ENCODE measurements at places on chromosomes 5 and 9.
A peak's percentile ranks its signal among the peaks of the same experiment; 100 is the strongest.

GRCh38 chr9:107883496-107884124 is 394.0 kb upstream of the KLF4 start:
- no peak for DNase-seq

- no peak for DNase-seq
Observed at GRCh38 chr5:139103762-139104161, 94.4 kb downstream of the SIL1 start.

- DNase-seq: no peak
Observed at GRCh38 chr5:4208537-4208936, 612.9 kb downstream of the IRX1 start.

- no peak for DNase-seq
Observed at GRCh38 chr9:74132986-74133385, 364.1 kb upstream of the RORB start.

DNA sequence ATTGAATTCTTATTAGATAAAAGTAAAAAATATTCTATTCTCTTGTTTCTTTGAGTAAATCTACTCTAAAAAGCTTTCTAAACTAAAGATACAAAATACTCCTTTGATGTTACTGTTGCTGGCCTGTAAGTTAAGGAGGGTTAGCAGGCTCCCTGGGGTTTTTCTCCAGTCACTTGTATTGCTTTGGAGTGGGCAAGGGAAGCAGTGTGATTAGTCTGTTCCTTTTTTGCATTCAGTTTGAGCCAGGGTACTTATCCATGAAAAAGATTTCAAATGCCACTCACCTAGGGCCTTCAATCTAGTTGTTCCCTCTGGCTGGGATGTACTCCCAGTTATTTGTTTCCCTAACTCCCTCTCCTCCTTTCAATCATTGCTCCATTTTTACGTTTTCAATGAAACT is 256.2 kb upstream of the SMC2 start:
- no peak for DNase-seq

GRCh38 chr5:95080030-95080429 is 204.9 kb downstream of the MCTP1 start:
- no peak for DNase-seq

- no peak for DNase-seq
Observed at GRCh38 chr5:136046246-136046645, 17.5 kb downstream of the TGFBI start.

- DNase-seq: no peak
Observed at GRCh38 chr9:14014218-14014617, 299.7 kb downstream of the NFIB start.

DNA sequence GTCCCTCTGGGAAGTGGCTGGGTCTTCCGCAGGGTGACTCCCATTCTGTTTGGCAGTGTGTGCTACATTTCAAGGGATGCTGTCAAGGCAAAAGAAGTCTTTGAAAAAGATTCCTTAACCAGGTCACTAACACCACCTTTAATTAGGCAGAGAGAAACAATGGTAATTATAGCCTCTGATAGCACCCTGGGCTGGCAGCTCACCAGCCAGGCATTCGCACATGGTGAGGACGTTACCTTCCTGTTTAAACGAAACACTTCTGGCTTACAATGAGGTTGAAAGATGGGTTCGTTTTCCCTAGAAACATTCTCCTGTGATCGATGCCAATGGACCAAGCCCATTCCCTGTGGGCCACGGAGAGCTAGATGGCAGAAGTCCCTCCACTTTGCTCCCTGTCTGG is 230.1 kb upstream of the PANK3 start:
- no peak for DNase-seq

GRCh38 chr9:97518909-97519307 is 17.4 kb downstream of the TMOD1 start:
- DNase-seq: peak; percentile 87

DNA sequence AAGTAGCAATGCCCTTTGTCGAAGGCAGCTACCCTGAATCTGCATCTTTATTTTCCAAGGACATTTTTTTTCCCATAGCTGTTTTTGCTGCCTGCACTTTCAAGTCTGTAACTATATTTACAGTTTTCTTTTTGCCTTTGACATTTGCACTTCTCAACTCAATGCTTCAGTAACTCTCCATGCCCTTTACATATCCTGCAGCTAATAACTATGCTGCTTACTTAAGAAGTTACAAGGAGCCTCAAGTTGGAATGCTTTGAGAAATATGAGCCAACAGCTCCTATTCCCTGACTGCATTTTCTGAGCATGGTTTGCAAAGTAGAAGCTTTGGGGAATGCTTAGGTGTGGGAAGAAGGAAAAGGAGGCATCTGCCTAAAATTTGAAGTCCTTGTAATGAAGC is 194.8 kb upstream of the TRPC7 start:
- no peak for DNase-seq

- peak; percentile 95 for DNase-seq
Observed at GRCh38 chr5:55172051-55172899, 702 bp downstream of the CDC20B start.

- no peak for DNase-seq
Observed at GRCh38 chr5:181088289-181088688, 42.7 kb downstream of the OR2V1 start.

DNA sequence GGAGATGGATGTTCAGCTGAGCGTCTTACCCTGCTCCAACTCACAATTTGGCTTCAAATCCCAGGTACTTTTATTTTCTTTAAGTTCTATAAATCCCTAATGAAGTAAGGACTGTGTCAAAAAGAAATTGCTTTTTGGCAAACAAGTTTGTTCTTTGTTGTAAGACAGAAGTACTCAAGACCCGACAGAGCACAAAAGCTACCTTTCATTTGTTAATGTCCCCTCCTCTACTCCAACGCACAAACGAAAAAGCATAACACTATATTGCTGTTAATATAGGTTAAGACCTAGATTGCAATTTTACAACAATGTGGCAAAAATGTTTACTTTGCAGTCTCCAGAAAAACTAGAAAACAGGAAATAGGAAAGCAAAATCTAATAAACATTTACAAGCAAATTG is 595.4 kb upstream of the DMAC1 start:
- no peak for DNase-seq

DNA sequence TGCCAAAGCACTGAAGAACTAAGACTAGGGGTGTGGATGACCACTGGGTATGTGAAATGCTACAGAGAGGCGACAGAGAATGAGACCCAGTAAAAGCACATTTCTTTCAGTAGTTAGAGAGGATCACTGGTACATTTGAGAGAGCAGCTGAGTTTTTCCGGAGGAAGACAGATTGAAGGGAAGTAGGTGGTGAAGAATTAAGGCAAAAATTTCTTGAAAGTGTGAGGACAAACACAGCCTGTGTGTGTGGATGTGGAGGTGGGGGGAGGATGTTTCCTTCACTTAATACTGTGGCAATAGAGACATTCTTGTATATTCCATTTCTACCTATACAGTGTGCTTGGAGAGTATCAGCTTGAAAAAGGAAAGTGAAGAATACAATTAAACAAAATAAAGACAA is 871.2 kb upstream of the DMAC1 start:
- DNase-seq: no peak

DNA sequence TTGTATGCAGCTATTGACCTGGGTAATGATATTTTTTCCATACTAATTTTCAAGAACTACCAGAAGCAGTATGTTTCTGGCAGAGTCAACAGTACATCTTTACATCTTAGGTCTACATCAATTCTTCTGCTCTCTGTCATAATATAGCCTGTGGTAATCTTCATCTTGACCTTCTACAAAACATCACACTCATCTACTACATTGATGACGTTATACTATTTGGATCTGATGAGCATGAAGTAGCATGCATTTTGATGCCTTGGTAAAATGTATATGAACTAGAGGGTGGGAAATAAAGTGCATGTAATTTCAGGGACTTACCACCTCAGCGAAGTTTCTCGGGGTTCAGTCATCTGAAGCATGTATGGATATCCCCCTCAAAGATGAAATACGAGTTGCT is 629.7 kb upstream of the SGCD start:
- no peak for DNase-seq

GRCh38 chr5:78065663-78066062 is 228.8 kb downstream of the AP3B1 start:
- DNase-seq: no peak

- DNase-seq: no peak
Observed at GRCh38 chr9:76626141-76626540, 138.1 kb upstream of the PCA3 start.

- DNase-seq: no peak
Observed at GRCh38 chr9:134139081-134139480, 3.2 kb downstream of the WDR5 start.

- DNase-seq: no peak
Observed at GRCh38 chr9:90801973-90802322, 329 bp downstream of the SYK start.

- DNase-seq: no peak
Observed at GRCh38 chr5:115817386-115817785, 927 bp upstream of the CDO1 start.

- peak; percentile 24 for DNase-seq
Observed at GRCh38 chr5:26482810-26483375, 555.5 kb downstream of the CDH9 start.

GRCh38 chr5:34535433-34535832 is 120.7 kb upstream of the RAI14 start:
- no peak for DNase-seq

DNA sequence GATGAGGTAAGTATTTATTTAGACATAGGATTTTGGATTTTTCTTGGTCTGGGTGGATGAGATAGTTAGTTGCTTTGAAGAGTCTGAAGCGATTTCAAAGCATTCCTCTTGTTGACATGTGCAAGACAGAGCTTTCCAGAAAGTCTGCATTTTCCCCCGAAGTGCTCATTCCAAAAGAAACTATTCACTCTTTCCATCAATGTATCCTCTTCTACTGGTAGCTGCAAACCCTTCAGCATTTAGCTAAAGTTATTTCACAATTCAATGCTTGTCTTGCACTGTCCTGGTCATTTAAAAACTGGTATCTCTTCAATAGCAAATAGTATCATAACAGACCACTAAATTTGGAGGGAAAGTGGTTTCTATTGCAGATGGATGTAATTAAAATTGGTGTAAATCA is 13.0 kb downstream of the NREP start:
- no peak for DNase-seq

- DNase-seq: no peak
Observed at GRCh38 chr5:9283473-9283872, 262.4 kb downstream of the SEMA5A start.

- no peak for DNase-seq
Observed at GRCh38 chr5:155507363-155507762, 493.8 kb downstream of the KIF4B start.

- DNase-seq: no peak
Observed at GRCh38 chr5:2902186-2902585, 150.7 kb upstream of the IRX2 start.

DNA sequence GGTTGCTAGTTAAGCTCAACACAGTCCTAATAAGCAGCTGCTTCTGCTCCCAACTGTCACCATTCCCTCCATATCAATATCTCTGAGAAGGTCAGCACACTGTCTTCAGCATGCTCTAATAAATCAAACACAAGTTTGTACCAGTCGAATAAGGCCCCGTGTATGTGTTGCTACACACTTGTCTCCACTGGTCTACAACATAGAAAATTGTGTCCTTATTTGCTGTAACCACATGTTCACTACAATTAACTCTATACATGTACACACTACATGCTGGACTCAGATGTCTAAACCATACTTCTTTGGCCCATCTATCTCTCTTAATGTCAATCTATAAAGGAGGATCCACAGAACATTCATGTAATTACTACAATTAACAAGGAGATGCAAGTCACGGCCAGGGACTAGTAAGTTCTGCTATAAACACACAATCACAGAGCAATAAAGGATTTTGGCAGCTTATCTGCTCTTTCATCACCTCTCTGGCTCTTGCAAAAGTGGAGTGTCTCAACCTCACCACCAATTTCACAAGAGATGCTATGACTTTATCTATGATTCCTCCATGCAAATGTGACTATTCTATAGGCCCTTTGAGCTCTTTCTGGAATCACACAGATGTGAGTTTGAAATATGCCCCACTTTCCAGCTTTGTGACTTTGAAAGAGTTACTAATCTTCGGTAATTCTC is 143.9 kb downstream of the SEMA5A start:
- DNase-seq: no peak

- no peak for DNase-seq
Observed at GRCh38 chr9:88193766-88194165, 55.5 kb upstream of the SPATA31C2 start.

DNA sequence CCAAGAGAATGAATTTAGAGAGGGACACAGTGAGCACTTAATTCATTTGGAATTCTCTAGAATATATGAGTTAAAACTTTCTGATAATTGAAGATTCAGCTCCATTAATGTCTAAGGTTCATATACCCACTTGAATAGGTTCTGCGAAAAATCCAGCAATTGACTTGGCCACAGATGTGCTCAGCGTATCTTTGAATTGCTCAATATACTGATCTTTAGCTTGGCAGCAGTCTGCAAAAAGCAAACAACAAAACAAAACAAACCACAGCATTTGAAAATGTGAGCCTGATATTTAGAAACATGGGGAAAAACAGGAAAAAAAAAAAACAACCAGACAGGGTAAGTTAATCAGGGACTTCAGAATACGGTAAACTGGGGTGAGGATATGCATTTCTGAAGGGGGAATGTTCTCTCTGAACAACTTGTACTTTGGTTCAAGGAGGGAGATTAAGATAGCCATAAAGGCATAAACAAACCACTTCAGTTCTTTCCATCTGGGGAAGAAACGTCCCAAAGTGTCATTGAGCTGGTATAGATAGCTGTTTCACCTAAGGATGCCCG is 21.4 kb downstream of the AGXT2 start:
- DNase-seq: no peak

GRCh38 chr9:96611302-96611701 is 8.3 kb downstream of the CDC14B start:
- no peak for DNase-seq

DNA sequence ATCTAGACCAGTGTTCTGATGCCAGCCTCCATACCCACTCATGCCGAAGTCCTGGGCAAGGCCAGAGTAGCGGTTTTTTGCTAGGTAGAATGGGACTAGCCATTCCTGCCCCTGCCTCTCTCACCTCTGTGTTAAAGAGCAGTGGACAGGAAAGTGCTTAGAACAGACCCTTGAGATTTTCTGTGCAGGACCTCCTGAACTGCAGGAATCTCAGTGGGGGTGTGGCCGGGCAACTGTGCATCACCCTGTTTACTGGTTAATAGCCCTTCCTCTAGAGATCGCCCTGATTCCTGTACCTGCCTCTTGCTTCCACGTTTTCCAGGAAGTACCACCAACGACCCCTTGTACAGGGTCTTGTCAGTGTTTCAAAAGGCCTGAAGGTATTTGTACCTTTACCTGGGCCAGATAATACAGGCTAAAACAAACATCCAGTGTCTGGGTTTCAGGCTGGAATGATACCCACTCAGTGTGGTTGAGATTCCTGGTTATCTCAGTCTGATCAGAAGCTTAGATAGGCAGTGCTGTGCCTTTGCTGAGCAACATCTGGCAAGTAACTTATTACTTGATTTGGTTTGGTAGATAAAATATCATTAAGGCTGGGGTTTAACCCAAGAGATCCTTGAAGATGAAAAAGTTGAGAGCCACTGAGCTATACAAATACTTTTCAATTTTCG is 65.9 kb downstream of the RGS3 start:
- no peak for DNase-seq

DNA sequence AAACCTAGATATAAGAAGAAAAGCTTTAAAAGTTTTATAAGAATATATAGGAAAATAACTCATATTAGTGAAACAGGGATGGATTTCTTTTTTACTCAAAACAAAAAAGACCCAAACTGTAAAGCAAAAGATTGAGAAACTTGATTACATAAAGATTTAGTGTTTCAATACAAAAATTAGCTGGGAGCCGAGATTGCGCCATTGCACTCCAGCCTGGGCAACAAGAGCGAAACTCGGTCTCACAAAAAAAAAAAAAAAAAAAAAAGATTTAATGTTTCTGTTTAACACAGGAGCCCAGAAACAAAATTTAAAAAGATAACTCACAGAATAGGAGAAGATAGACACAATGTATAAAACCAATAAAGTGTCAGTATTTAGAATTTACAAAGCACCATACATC is 45.2 kb downstream of the CDC14B start:
- no peak for DNase-seq
